ENCODE measurements at places on chromosomes 12 and 14.

GRCh38 chr12:26539131-26539530 lies 293.9 kb downstream of the ITPR2 start:
- DNase-seq = no peak

GRCh38 chr14:44798386-44799242 lies 163.1 kb downstream of the KLHL28 start:
- no peak for DNase-seq

GRCh38 chr14:68756734-68757133 lies 36.1 kb downstream of the ZFP36L1 start:
- no peak for DNase-seq

DNA sequence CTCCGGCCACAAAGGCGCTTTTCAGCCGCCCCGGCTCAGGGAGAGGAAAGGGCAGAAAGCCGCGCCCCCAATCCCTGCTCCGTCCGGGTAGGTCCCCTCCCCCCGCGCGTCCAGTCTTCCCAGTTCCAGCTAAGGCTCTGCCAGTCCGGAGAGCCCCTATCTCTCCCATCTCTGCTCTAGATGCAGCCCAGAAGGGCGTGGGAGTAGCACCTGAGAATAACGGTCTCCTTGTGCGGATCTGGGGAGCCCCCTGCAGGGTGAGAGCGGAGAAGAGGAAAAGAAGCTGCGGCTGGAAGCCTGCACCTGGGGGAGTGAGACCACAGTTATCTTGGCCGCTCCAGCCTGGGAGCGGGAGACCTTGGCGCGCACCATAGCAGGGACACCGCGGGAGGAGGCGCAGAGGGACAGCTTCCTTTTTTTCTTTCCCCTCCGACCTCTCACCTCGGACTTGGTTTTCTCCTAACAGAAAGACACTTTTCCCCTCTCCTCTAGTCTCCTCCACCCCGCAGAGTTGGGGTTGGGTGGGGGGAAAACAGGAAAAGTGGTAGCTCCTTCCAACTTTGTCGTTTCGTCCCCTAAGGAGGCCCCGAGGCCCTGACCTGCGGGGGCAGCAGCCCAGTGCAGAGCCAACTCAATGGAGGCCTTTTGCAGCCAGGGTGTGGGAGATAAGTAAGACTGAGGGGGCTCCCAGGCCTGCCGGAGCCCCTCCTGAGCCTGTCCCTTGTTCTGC lies 2.4 kb downstream of the DHH start:
- peak; percentile 37 for DNase-seq

GRCh38 chr14:49962621-49963020 lies 69.7 kb downstream of the ARF6 start:
- peak; percentile 67 for DNase-seq

DNA sequence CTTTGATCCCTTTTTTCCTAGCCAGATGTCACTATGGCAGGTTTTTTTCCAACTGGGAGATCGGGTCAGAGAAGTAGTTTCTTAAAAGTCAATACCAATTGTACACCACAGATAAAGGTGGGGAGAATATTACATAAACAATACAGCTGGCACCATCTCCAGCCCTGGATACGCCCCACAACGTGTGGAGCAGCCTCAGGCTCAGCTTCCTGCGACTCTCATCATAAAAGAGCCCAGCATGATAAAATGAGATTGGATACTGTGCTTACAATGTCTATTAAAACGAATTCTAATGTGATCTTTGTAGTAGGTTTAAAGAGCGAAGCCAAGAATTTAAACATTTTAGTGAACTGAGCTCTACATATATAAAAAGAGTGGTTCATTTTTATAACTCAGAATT lies 21.5 kb downstream of the EFCAB11 start:
- no peak for DNase-seq

DNA sequence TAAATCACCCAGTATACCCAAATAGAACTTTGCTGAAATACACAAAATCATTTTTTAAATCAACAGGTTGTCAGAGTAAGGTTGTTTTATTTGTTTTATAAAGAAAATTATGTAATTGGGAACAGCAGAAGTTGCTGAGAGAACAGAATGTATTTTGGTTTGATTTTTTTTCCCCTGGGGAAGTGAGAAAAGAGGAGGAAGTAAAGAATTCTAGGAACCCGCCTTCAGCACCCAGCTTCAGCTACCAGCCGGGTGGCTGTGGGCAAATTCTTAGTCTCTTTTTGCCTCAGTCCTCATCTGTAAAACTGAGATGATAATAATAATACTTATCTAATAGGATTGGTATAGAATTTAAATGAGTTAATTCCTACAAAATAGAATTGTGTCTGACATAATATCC lies 119.4 kb downstream of the SRGAP1 start:
- DNase-seq = no peak

DNA sequence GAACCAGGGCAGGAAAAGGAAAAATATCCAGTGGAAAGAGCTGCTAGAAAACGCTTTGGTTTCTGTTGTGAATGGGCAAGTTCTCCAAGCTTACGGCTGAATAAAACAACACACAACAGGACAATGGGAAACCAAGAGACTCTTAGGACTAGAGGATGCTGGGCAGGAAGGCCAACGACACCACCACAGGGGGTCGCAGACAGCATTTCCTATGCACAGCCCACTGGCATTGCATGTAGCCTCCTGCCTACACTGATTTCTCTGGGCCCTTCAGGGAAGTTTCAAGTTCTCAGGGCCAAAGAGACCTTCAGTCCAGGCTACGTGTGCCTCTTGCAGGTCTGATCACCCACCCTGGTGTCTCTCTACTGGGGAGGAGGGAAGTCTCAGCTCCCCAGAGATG lies 108.0 kb downstream of the RIMBP2 start:
- DNase-seq = no peak
